Endothelial cell (in vitro differentiated cells): ENCODE measurements at places on chromosomes 7 and 10.

DNA sequence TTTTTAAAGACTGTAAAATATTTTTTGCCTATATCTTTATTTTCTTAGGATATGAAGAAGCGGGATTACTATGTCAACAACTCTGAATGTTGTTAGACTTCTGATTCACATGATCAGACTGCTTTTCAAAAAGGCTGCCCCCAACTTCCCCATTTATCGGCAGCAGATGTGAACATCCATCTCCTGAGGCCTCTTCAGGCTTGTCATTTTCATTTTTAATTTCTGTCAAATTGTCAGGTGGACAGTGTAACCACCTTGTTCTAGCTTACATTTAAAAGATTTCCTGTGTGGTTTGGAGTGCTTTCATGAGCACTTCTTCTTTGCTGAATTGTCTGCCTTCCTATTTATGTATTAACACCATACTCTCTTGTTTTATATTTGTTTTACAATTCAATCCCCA, 78.8 kb upstream of the GSDME start:
- no peak for DNase-seq

- no peak for DNase-seq
Measured at GRCh38 chr7:46970476-46970875, 611.4 kb downstream of the TNS3 start.

DNA sequence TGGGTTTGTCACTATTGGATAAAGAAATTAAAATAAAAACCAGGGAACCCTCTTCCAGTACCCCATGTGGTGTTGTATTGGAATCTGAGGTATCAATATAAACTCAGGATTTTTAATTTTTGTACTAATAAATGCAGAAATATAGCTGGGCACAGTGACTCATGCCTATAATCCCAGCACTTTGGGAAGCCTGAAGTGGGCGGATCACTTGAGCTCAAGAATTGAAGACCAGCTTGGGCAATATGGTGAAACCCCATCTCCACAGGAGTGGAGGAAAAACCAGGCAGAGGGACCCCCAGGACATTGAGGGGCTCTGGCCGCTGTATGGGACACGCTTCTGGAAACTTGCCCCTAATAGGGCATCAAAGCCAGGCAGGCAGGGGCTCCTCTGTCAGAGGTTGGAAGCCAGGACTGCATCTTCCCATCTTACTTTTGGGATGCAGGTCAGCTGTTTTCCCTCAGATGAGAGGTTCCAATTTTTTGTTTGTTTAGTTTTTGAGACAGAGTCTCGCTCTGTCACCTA, 11.1 kb downstream of the ADIRF start:
- no peak for DNase-seq

- DNase-seq: no peak
Measured at GRCh38 chr7:87028636-87029035, 30.8 kb downstream of the ELAPOR2 start.

DNA sequence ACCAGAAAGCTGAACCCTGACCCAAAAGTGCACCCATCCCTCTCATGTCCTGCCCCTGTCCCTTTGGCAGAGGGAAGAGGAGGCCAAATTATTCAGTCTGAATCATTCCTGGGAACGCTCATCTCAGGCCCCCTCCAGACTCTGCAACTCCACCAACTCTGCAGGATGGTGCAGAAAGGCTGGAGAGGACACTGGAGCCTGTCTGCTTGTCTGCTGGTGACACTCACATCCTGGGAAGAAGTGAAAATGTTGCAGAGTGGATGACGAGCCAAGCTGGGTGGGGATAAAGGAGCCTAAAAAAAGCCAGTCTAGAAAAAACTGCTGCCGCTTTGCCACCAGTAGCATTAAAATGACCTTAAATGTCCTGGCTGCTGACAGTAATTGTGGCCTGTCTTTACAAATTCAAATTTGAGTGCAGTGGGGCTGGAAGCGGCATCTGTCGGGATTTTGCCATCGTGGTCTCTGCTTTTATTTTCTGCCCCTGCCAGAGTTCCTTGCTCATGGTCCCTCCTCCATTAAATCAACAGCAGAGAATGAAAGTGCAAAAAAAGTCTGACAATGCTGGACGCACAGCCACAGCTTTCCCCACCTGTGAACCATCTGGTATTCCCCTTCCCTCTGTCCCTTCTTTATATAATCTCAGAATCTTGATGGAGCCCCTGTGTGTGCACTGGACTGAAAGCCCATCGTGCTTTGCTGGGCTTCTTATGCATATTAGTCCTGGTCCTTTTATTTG, 63.9 kb downstream of the STK17A start:
- DNase-seq: no peak
